ENCODE measurements at places on chromosomes 7 and 10.

- no peak for DNase-seq
Measured at GRCh38 chr10:44965651-44966097, 6.1 kb downstream of the RASSF4 start.

DNA sequence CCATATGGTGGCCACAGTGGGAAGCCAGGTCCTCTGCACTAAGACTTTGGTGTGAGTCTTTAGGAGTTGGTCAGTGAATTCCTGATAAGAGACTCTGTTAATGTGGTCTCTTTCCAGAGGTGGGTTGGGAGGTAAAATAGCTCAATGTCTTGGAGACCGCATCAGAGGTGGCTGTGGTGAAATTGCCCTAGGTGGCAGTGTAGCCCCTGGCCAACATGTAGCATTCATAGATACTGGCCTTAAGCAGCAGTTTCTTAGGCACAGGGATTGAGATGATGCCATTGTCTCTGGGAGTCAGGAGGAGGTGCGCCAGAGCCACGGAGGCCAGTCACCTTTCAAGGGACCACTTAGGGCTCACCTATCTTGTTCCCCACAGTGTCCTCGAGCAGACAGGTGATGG lies 202.8 kb downstream of the CREB5 start:
- no peak for DNase-seq

- no peak for DNase-seq
Measured at GRCh38 chr7:90175667-90176066, 21.4 kb downstream of the STEAP1 start.

DNA sequence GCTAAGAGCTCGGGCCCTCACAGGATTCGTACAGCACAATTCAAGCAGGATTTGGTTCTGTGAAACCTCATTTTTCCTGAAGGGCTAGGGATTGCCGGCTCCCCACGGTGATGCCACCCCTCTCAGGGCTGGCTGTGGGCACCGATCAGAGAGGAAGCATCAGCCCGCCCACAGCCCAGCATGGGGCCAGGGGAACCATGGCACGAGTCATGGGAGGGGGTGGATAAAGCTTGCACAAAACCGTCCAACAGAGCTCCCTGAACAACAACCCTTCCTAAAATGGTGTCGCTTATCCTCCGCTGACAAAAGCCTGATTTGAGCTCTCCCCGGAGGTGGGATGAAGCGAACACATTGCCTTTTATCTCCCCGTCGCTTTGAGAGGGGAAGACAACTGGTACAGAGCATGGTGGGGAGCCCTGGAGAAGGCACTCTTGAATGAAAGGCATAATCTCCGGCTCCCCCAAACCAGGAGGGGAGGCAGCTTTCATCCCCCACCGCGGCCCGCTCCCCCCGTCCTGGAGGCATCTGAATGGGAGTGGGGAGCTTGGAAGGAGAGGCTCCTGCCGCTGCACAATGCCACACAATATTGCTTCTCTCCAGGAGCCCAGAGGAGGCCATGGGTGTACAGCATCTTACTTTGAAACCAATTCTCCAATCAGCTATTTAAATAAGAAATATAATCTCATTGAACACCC lies 144.0 kb downstream of the RPS24 start:
- no peak for DNase-seq

- DNase-seq, result no peak
Measured at GRCh38 chr10:62637249-62638061, 167.1 kb upstream of the ADO start.

DNA sequence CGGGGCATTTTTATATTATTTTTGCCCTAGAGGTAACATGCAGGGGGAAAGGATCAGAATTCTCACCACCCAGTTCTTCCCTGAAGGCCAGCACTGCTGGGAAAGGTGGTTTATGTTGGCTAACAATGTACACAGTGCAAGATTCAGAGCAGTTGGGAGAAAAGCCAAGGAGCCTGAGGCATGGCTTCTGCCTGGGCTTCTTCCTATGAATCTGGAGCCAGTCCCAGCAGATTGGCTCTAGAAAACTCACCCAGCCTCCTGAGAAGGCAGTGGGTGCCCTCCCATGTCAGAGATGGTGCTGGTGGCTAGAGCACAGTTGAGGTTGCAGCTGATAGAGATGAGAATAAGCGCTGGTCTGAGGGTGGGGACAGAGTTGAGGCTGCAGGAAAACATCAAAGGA lies 44.7 kb upstream of the GPR26 start:
- DNase-seq, result no peak

All from endothelial cell (in vitro differentiated cells).